ENCODE measurements at places on chromosomes 11 and 22. TPM values are rescaled to one million over a fixed set of nuclear protein-coding genes. Genes with fewer than 3 reads are reported as not detected.

The CWC15 gene
- 29.9 TPM for total RNA-seq

The SNU13 gene
- total RNA-seq, result 68.7 TPM

The EP300 gene
- total RNA-seq, result 106 TPM

The FAT3 gene
- 0.11 TPM for total RNA-seq

The OSM gene
- not detected for total RNA-seq

The MRPL49 gene
- total RNA-seq, result 78.1 TPM

The MS4A6E gene
- total RNA-seq, result not detected

The SGSM1 gene
- total RNA-seq, result 1.2 TPM

The MMP10 gene
- 2.6 TPM for total RNA-seq

The PDGFD gene
- 3.5 TPM for total RNA-seq

The KCNQ1OT1 gene
- 20.8 TPM for total RNA-seq

The TRIM49 gene
- total RNA-seq, result not detected

The FOLR3 gene
- total RNA-seq, result 2.3 TPM

The DDB1 gene
- 359 TPM for total RNA-seq

The MAJIN gene
- not detected for total RNA-seq

The SLC22A9 gene
- total RNA-seq, result not detected

The CCDC81 gene
- 0.79 TPM for total RNA-seq

The MS4A7 gene
- 0.43 TPM for total RNA-seq

The ARFGAP3 gene
- 89.7 TPM for total RNA-seq

The GNG3 gene
- total RNA-seq, result 0.79 TPM

The GPHA2 gene
- not detected for total RNA-seq

The PANX3 gene
- total RNA-seq, result not detected

Data from placental epithelial cell (primary cell).